ENCODE measurements at places on chromosomes 16 and 17.
A peak's percentile ranks its signal among the peaks of the same experiment; 100 is the strongest.

DNA sequence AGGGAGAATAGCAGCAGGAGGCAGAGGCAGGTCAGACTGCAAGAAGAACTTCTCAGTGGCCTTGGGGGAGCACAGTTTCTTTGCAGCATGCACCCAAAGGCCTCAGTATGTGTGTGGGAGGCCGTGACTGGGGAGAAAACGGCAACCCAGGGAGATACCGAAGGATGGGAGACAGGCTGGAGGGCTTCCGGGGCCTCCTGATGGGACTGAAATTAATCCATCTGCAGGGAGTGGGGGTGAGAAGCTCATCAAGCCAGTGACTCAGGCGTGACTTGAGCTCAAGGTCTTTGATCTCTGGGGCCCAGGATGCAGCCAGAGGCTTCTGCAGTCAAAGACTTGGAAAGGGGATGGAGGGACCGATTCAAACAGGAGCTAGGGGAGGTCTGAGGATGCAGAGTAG is 5.1 kb upstream of the C17orf113 start:
- no peak for DNase-seq

GRCh38 chr17:14205992-14206461 is 30.6 kb downstream of the CDRT15 start:
- no peak for DNase-seq

- DNase-seq = no peak
Measured at GRCh38 chr16:9219813-9220212, 128.4 kb downstream of the HAPSTR1 start.

- no peak for DNase-seq
Measured at GRCh38 chr16:75000481-75001081, 1.8 kb downstream of the ZNRF1 start.

GRCh38 chr17:33847900-33848299 is 407.2 kb upstream of the CCL2 start:
- no peak for DNase-seq

- no peak for DNase-seq
Measured at GRCh38 chr16:14586637-14587305, 43.3 kb downstream of the PARN start.

GRCh38 chr16:75792771-75793492 is 66.6 kb upstream of the CPHXL start:
- no peak for DNase-seq

- DNase-seq = no peak
Measured at GRCh38 chr16:54991525-54991924, 60.9 kb downstream of the IRX5 start.

DNA sequence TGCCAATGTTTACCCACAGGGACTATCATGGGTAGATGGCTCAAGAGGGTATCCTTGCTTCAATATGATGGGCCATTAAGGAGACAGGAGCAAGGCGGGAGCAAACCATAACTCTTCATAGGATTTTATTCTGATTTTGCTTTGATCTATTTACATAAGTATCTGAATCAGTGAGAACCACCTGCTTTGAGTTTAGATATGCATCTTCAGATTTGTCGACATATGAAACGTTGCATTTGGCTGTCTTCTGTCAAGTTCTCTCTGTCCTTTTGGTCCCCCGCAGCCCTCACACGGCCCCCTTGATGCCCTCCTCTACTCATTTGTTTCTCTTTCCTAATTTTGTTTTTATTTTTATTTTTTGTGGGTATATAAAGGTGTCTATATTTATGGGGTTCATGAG is 16.2 kb downstream of the WWOX start:
- no peak for DNase-seq

GRCh38 chr16:85286066-85286831 is 174.0 kb upstream of the CIBAR2 start:
- no peak for DNase-seq

DNA sequence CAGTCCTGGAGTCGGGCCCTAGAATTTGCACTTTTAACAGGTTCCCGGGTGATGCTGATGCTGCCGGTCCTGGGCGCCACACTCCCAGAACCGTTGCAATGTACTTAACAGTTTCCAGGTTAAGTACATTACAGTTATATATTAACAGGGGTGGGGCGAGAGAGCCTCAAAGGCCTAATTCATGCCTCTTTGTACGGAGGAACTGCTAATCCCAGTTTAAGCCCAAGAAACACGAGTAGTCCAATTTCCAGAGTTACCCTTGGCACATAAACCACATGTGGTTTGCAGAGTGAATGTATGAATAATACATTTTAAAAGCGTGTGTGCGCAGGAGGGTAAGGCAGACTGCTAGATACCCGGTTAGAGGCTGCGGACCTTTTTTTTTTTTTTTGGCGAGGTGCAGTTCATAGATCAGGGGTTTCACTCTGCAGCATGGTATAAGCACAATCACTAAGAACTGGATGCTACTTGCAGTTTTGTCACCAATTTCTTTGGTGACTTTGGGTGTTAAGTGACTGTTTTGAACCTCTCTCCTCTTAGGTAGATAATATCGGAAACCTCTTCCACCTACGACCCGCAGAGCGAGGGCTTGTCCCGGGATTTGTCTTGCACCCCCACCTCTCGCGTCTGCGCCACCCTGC is 713 bp downstream of the COX11 start:
- no peak for DNase-seq

DNA sequence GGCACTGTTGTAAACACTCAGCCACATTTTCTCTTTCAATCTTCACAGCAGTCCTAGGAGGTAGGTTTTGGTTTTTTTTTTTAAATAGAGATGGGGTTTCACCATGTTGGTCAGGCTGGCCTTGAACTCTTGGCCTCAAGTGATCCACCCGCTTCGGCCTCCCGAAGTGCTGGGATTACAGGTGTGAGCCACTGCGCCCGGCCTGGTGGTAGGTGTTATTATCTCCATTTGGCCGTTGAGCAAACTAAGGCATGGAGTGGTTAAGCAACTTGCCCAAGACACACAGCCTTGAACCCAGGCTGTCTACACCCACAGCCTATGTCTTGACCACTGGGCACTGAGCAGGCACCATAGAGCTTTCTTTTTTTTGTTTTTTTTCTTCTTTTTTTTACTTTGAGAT is 8.6 kb downstream of the SGCA start:
- no peak for DNase-seq

GRCh38 chr16:24778671-24779070 is 49.2 kb downstream of the TNRC6A start:
- DNase-seq = no peak

GRCh38 chr17:11144358-11145233 is 96.4 kb upstream of the SHISA6 start:
- DNase-seq = peak; percentile 18

- DNase-seq = no peak
Measured at GRCh38 chr17:83058266-83058798, 21.1 kb upstream of the METRNL start.

DNA sequence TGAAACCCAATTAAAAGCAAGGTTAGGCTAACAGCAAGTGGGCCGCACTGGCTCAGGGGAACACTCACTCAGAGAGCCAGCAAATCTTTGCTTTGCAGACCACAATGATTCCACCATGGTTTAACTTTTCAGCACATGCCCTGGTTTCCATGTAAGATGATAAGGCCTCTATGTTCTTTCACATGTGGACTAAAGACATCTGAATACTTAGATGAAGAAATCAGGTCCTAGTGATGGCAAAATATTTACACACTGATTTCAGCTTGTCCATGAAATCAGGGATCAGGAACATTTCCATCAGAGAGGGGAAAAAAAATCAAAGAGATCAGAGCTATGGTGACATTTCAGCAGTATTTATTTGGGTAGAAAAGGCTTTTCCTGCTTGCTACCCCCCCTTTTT is 258.2 kb upstream of the IRX5 start:
- DNase-seq = no peak

DNA sequence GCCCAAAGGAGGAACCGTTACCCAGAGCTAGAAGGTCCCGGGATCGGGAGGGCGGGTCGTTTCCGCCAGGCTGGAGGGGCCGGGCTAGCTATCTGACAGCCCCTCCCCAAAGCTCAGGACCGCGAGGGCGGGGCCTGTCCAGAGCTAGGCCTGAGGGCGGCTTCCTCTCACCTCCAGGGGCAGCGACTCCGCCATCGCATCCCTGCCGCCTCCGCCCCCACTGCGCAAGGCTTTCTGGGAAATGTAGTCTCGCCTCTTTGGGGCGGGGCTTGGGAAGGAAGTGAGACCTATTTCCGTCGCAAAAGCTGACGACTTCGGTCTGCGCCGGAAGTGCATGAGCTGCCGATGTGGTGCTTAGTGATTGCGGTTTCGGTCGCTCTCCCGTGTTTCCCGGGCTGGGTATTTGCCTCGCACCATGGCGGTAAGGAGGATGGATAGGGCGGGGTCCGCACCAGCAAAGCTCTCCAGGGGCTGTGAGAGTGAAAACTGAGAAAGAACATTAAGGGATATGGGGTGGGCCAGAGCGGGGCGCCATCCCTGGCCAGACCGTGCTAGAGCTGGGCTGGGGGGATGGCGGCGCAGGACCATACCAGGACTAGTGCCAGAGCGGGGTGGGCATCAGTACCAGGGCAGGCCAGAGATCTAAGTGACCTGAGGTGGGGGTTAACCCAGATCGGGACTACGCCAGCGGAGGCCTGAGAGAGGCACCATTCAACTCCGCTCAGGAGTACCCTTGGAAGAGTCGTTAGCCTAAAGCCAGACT is at the start of gene TMEM208:
TSS of gene TMEM208 (plus strand) at position 327 of the 763 bp plus-strand sequence. CDS start at position 416, 89 bp downstream.
- peak; percentile 100 for DNase-seq

DNA sequence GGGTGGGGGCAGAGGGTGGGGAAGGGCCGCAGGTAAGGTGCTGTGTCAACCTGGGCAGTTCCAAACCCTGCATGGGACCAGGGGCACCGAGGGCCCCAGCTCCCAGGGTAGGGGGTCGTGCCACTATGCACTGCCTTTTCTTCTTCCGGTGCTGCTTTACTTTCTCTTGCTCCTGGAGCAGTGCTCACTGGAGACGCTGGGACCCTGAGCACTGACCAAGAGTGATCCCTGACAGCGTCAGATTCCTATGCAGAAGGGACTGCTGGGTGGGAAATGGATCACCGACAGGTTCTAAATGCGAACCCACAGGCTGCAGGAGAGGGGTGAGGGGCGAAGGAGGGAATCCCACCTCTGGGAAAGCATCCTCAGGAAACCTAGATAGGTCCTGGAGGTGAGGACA is 470.1 kb downstream of the SOX9 start:
- no peak for DNase-seq

GRCh38 chr17:81884520-81884919 is 6.9 kb downstream of the ALYREF start:
- DNase-seq = no peak

DNA sequence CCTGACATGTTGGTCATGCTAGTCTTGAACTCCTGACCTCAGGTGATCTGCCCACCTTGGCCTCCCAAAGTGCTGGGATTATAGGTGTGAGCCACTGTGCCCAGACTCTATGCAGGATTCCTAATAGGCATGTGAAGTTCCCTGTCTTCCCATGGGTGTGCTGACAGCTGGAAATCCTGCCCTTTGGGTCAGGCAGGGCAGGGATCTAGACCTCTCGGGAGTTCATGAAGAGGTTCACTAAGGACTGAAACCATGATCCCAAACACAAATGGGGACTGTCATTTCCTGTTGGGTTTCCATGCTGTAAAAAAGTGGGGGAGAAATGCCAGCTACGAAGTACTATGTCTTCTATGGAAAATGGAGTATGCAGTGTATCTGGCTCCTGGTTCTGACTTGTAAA is 52.1 kb downstream of the HIC1 start:
- DNase-seq = no peak

- DNase-seq = peak; percentile 50
Measured at GRCh38 chr16:30949650-30950515, 1.0 kb downstream of the ORAI3 start.

DNA sequence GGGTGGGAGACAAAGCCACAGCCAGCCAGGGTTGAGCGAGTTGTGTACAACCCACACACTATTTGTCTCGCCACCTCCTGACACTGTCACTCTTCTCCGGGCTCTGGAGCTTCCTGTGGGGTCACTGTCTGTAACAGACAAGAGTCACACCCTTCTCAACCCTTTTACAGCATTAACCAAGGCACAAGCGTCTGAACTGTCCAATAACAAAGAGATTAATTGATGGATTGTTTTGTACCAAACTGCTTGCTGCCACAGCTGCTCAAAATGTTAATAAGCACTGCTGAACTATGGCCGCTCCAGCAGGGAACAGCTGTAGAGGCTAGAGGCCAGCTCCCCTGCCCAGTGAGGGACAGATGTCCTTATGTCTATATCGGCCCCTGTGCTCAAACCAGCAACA is 25.2 kb upstream of the HYDIN start:
- no peak for DNase-seq

DNA sequence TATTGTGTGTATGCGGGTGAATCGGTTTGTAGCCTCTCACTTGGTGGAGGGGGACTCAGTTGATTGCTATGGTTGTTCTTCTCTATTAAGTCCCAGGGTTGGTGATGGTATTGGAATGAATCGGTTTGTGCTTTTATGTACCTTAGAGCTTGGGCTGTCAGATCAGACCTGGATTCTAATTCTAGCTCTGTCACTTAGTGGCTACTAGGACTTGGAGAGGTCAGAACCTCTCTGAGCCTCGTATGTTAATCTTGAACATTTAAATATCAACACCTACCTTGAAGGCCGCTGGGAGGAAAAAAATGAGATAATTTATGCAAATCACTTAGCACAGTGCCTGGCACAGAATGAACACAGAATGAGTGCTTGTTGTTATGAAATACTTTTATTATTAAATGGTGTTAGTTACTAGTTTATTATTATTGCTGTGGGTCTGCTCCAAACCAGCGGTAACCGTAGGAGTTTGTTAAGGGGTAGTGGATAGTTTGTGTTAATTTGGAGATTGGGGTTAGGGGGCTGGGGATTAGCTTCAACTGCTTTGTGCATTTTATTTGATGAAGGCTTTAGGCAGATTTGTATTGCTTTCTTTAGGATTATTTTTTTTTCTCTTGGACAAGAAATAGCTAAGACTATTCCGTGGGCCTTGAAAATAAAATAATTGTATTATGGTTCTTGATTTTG is 3.5 kb downstream of the KDM6B start:
- no peak for DNase-seq

GRCh38 chr17:17727111-17727659 is 45.9 kb downstream of the RAI1 start:
- DNase-seq = no peak

- DNase-seq = no peak
Measured at GRCh38 chr17:4942760-4943508, 2.9 kb downstream of the RNF167 start.

- DNase-seq = peak; percentile 77
Measured at GRCh38 chr16:31108035-31108793, at the start of gene BCKDK. TSS of gene BCKDK (plus strand) at chr16:31108386. CDS start at chr16:31109224, 838 bp downstream.

Data from WTC11 (cell line).